ENCODE measurements at places on chromosomes 7 and 10. TPM values are rescaled to one million over a fixed set of nuclear protein-coding genes. Genes with fewer than 3 reads are reported as not detected.

SCART1 gene
- total RNA-seq = 2.8 TPM

CCDC3 gene
- total RNA-seq = 13.8 TPM

SORCS3 gene
- 23.5 TPM for total RNA-seq

EEPD1 gene
- total RNA-seq = 17.2 TPM

MRPS24 gene
- total RNA-seq = 18.8 TPM

TECPR1 gene
- 37.2 TPM for total RNA-seq

ERV3-1 gene
- total RNA-seq = 82.9 TPM

SH2D4B gene
- 1.6 TPM for total RNA-seq

TMED4 gene
- 95.2 TPM for total RNA-seq

TMEM248 gene
- total RNA-seq = 50.7 TPM

CLDN12 gene
- 54.5 TPM for total RNA-seq

C10orf53 gene
- total RNA-seq = not detected

SAMD9 gene
- total RNA-seq = 1.6 TPM

ACBD7 gene
- total RNA-seq = 8.1 TPM

OGDH gene
- total RNA-seq = 51.3 TPM

DOCK1 gene
- 22.8 TPM for total RNA-seq

PTPRE gene
- total RNA-seq = 25.7 TPM

RNF32 gene
- total RNA-seq = 2.8 TPM

DDX56 gene
- 57.3 TPM for total RNA-seq

ABI1 gene
- total RNA-seq = 60.1 TPM

SLC13A1 gene
- not detected for total RNA-seq

PCDH15 gene
- total RNA-seq = 14.7 TPM

PRSS37 gene
- not detected for total RNA-seq

FGL2 gene
- total RNA-seq = 0.63 TPM

NEUROG3 gene
- not detected for total RNA-seq

ATP6V0A4 gene
- total RNA-seq = 0.94 TPM

TFPI2 gene
- total RNA-seq = not detected

PSD gene
- total RNA-seq = 124 TPM

GJD4 gene
- total RNA-seq = not detected

SFRP5 gene
- total RNA-seq = 0.94 TPM

CHN2 gene
- total RNA-seq = 126 TPM

CABCOCO1 gene
- total RNA-seq = 1.6 TPM

GIMAP6 gene
- total RNA-seq = 2.8 TPM

ANKRD7 gene
- 4.4 TPM for total RNA-seq

PTPN20 gene
- total RNA-seq = 17.5 TPM

CBLL1 gene
- 38.2 TPM for total RNA-seq

SFTPA1 gene
- not detected for total RNA-seq

MALRD1 gene
- 10.3 TPM for total RNA-seq

MYL10 gene
- not detected for total RNA-seq

GSTO2 gene
- total RNA-seq = 4.4 TPM

PDE1C gene
- total RNA-seq = 39.1 TPM

PODXL gene
- 23.2 TPM for total RNA-seq

AKR1D1 gene
- total RNA-seq = not detected

UPK3BL2 gene
- 10.3 TPM for total RNA-seq

VIPR2 gene
- total RNA-seq = 0.63 TPM

TBXAS1 gene
- total RNA-seq = 1.9 TPM

GBX1 gene
- not detected for total RNA-seq

EN2 gene
- not detected for total RNA-seq

CAMK1D gene
- total RNA-seq = 34.4 TPM

PKD2L1 gene
- not detected for total RNA-seq

CUBN gene
- 7.2 TPM for total RNA-seq

ELN gene
- total RNA-seq = 6.9 TPM

ANKRD22 gene
- not detected for total RNA-seq

SPDYE5 gene
- total RNA-seq = not detected

PLAC9 gene
- total RNA-seq = 1.3 TPM

SUN1 gene
- total RNA-seq = 335 TPM

CLDN4 gene
- 0.63 TPM for total RNA-seq

OR2A7 gene
- 0.94 TPM for total RNA-seq

AGMO gene
- not detected for total RNA-seq

PCLO gene
- total RNA-seq = 138 TPM

All from parietal lobe (tissue), 2 donors.